Esophagus muscularis mucosa (tissue), 4 donors: ENCODE measurements at places on chromosomes 6 and 20.

GRCh38 chr6:142013287-142013686 lies 119.4 kb upstream of the GJE1 start:
- no peak for DNase-seq

DNA sequence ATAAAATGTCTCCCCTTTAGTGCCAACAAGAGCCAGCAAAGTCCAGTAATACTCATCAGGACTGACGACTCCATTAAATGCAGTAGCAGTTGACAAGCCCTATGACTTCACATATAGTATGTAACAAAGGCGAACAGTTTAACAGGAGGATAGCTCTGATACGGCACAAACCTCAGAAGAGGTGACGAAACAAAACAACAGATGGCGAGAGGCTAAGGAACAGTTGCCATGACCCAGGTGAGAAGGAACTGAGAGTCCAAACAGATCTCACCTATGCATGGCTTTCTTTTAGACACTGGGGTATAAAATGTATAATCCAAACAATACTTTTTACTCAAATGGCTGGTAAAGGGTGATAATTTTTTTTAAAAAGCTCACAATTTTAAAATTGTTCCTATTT lies 37.1 kb downstream of the SYNE1 start:
- no peak for DNase-seq

DNA sequence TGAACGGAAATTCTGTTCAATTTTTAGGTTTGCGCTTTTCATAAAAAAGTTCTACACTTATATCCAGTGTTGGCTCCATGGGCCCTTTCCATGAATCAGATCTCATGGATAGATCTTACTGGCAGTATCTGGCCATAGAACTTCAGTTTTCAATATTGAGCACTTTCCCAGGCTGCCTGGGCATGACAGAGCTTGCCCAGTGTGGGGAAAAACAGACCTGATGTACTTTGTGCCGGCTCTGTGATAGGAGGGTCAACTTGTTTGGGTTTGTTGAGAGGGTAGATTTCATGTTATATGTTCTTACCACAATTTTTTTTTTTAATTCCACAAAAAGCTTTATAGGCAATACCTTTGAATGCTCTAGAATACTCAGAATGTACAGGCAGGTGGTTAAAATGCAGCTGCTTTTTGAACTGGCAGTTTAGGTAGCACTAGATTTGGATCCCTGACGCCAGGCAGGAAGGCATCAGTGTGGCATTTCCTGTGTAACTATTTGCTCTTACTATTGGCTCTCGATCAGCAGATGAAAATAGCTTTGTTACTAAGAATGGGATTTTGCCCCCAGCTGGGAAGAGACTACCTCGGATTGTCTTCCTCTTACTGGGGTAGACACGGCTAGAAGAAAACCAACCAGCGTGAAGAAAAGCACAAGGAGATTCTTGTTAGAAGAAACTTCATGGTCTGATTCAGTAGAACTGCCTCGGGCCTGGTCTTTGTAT lies 404.9 kb upstream of the SOX4 start:
- DNase-seq: no peak

DNA sequence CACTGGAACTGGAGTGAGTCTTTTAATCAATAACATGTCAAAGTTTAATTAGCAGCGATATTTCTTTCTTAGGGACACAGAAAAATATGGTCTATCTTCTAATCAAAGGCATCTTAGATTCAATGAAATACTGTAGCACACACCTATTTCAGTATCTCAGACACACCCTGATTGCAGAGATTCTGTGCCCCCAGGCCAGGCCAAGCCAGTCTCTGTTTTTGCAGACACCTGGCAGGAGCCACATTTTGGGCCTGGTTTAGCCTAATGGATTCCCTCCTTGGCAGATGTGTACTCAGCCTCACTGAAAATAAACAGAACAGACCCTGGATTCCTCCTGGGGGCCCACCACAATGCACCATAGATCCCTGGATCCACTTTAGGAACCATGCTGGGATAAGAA lies 74.8 kb downstream of the LRFN2 start:
- DNase-seq: no peak
